Type B pancreatic cell (in vitro differentiated cells): ENCODE measurements at places on chromosomes 16 and 17. TPM values are rescaled to one million over a fixed set of nuclear protein-coding genes. Genes with fewer than 3 reads are reported as not detected.

DNA sequence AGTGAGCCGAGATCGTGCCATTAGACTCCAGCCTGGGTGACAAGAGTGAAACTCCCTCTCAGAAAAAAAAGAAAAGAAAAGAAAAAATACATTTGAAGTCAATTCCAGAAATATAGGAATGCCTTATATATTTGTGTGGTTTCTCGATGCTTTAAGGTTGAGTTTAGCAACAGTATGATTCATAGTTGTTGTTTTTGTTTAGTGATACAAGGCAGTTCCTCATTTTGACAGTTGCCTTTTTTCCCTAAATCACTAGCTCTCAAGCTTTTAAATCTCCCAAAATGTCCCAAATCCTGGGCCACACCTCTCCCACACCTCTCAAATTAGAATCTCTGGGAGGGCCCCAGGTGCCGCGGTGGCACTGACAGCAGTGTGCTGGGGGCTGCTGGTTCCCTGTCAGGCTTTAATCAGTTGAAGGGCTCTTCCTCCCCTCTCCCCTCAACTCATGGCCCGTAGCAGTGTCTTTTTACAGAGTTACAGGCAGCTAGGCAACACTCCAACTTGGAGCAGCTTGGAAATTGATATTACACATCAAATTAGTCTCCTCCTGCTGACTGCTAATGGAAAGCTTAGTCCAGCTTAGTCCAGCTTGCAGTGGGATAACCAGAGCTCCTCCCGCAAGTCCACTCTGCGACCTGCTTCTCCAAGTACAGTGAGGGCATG is 58.4 kb downstream of the EPN2 start:
- peaks cover 11% of the 10 kb centered on the region for H3K4me1 ChIP-seq
- H3K27me3 ChIP-seq: no peaks in the 10 kb centered on the region
- H3K36me3 ChIP-seq: peaks cover 5% of the 10 kb centered on the region

GRCh38 chr16:28301154-28301553 is 8.8 kb downstream of the SBK1 start:
- no peak overlapping the region for H3K27ac ChIP-seq
- H3K36me3 ChIP-seq: peaks cover 12% of the 10 kb centered on the region
- no peak overlapping the region for H3K4me3 ChIP-seq
- DNase-seq: no peak
- H3K4me1 ChIP-seq: peaks cover 7% of the 10 kb centered on the region

DNA sequence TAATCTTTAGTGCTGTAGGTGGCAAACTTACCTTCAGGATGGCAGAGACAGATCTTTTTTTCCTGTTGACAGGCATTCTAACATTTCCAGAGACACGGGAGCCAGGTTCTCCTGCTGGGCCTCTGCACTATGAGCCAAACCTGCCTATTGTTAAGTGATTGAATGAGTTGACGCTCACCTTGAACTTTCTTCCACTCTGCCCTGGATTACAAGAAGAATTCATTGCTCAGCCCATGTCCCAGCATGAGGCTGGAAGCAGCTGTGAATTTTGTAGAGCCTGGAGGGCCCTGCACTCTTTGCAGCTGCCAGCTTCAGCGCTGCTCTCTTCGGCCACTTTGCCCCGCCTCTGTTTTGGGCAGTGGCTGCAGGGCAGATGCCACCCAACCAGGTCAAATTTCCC is 9.4 kb upstream of the SLC7A5 start:
- no peak overlapping the region for H3K4me3 ChIP-seq
- no peaks in the 10 kb centered on the region for H3K36me3 ChIP-seq

- H3K27me3 ChIP-seq: peaks cover 18% of the 10 kb centered on the region
- H3K27ac ChIP-seq: no peak overlapping the region
- no peak overlapping the region for H3K4me3 ChIP-seq
- H3K36me3 ChIP-seq: no peaks in the 10 kb centered on the region
- no peaks in the 10 kb centered on the region for H3K4me1 ChIP-seq
These were observed 9.3 kb upstream of the LRRC59 start for GRCh38 chr17:50406578-50406977.

- peaks cover 8% of the 10 kb centered on the region for H3K4me1 ChIP-seq
- H3K27ac ChIP-seq: peak overlapping the region; percentile 75
- DNase-seq: no peak
- no peaks in the 10 kb centered on the region for H3K36me3 ChIP-seq
- peak overlapping the region; percentile 78 for H3K4me3 ChIP-seq
These were observed 8.0 kb downstream of the TSR3 start for GRCh38 chr16:1343428-1344242.

DNA sequence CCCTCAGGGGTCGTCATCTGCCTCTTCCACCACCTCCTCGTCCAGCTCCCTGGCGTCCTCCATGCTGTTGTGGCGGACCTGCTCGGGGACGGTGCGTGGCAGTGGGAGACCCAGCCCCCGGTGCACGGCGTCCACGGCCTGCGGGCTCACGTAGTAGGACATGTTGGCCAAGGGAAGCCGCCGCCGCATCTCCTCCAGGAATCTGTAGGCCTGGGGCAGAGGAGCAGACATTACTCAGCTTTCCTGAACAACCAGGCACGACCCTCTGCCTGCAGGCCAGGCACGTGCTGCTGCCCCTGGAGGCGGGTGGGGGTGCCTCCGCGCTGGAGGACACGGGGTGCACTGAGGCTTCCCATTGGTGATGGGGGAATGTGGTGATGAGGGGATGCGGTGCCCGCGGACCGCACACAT is 17.8 kb downstream of the TELO2 start:
- H3K4me1 ChIP-seq: no peaks in the 10 kb centered on the region
- no peak overlapping the region for H3K4me3 ChIP-seq
- no peaks in the 10 kb centered on the region for H3K27me3 ChIP-seq

DNA sequence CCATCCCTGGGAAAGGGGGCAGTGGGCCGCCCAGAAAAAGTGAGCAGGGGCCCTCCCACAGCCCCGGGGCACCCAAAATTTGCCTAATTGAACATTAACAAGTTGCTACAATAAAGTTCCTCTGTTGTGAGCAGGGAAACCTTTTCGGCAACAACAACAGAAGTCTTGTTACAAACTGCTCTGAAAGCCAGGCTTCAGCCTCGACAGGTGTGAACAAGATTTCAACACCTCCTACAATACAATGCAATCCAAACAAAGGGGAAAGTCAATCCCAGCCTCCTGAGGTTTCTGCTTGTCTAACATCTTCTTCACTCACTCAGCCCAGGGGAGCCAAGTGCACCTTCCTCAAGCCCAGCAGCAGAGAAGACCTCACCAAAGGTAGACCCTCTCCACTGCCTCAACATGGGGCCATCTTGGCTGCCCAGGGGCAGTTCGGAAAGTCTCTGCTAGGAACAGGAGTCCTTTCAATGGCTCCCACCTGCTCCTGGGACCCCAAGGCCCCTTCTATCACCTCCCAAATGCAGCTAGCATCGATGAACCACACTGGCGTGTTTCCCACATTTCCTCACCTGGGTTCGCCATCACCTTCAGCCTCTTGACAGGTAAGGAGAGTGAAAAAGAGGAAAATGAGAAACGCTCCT is 19.1 kb downstream of the ZFHX3 start:
- H3K27me3 ChIP-seq: no peaks in the 10 kb centered on the region
- H3K4me3 ChIP-seq: peak overlapping the region; percentile 36
- H3K4me1 ChIP-seq: peaks cover 88% of the 10 kb centered on the region

- no peaks in the 10 kb centered on the region for H3K36me3 ChIP-seq
- H3K4me3 ChIP-seq: peak overlapping the region; percentile 86
- no peak for DNase-seq
- peaks cover 30% of the 10 kb centered on the region for H3K4me1 ChIP-seq
- no peaks in the 10 kb centered on the region for H3K27me3 ChIP-seq
These were observed 2.0 kb upstream of the TMEM11 start for GRCh38 chr17:21215935-21216334.

DNA sequence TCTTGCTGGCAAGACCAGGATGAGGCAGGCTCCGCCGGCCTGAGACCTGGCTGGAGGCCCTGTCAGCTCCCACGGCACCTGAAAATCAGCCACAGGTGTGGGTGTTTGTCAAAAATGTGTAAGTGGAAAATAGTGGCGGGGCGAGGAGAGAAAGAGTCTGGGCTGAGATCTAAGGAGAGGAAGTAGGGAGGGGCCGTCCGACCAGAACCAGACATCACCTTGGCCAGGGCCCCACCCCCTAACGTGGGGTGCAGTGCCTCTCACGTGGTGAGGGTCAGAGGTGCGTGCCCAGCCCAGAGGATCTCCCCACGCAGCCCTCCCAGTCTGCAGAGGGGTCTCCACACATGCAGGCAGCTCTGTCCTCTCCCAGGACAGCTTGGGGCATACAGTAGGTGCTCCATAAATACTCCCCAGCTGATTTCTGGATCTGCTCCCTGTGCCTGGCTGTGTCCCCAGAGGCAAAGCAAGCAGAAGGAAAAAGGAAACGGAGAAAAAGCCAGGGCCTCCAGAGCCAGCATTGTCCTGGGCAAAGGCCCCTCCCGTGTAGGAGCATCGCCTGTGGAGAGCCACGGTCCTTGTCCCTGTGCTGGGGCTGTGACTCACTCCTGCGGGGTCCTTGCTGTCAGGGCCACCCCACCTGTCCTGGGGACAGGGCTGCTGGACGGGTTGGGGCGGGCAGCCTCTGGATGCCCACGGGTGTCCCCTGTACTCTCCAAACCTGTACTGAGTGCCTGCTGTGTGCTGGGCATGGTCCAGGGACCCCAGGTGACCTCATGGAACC is 16.7 kb downstream of the ZFPM1 start:
- H3K27ac ChIP-seq: peak overlapping the region; percentile 23
- no peaks in the 10 kb centered on the region for H3K36me3 ChIP-seq
- no peaks in the 10 kb centered on the region for H3K27me3 ChIP-seq
- peaks cover 7% of the 10 kb centered on the region for H3K4me1 ChIP-seq
- DNase-seq: no peak
- no peak overlapping the region for H3K4me3 ChIP-seq

- peaks cover 3% of the 10 kb centered on the region for H3K36me3 ChIP-seq
- no peak for DNase-seq
- H3K4me3 ChIP-seq: no peak overlapping the region
- H3K27me3 ChIP-seq: no peaks in the 10 kb centered on the region
These were observed 46.5 kb downstream of the HNF1B start for GRCh38 chr17:37698132-37698910.

- peak overlapping the region; percentile 86 for H3K4me3 ChIP-seq
- H3K27me3 ChIP-seq: no peaks in the 10 kb centered on the region
- DNase-seq: no peak
- no peak overlapping the region for H3K27ac ChIP-seq
- peaks cover 4% of the 10 kb centered on the region for H3K36me3 ChIP-seq
These were observed 330 bp downstream of the CASKIN2 start for GRCh38 chr17:75514919-75515495.

GRCh38 chr17:17990282-17990681 is 17.6 kb downstream of the DRC3 start:
- no peak for DNase-seq
- no peaks in the 10 kb centered on the region for H3K36me3 ChIP-seq
- H3K27me3 ChIP-seq: no peaks in the 10 kb centered on the region
- no peak overlapping the region for H3K4me3 ChIP-seq
- no peak overlapping the region for H3K27ac ChIP-seq

Gene SOX9
- total RNA-seq: 19.0 and 54.0 TPM in 2 replicates

Gene OTOP3
- 0.80 and 1.3 TPM in 2 replicates for total RNA-seq

Gene SP6
- 19.3 and 75.1 TPM in 2 replicates for total RNA-seq

Gene GINS2
- 13.7 and 39.9 TPM in 2 replicates for total RNA-seq
